Stimulated activated CD8-positive, alpha-beta memory T cell treated with anti-CD3 and anti-CD28 coated beads, Interleukin-15, amount 100 ng/mL, for 24 hours (primary cell): ENCODE measurements at places on chromosomes 16 and 17.

DNA sequence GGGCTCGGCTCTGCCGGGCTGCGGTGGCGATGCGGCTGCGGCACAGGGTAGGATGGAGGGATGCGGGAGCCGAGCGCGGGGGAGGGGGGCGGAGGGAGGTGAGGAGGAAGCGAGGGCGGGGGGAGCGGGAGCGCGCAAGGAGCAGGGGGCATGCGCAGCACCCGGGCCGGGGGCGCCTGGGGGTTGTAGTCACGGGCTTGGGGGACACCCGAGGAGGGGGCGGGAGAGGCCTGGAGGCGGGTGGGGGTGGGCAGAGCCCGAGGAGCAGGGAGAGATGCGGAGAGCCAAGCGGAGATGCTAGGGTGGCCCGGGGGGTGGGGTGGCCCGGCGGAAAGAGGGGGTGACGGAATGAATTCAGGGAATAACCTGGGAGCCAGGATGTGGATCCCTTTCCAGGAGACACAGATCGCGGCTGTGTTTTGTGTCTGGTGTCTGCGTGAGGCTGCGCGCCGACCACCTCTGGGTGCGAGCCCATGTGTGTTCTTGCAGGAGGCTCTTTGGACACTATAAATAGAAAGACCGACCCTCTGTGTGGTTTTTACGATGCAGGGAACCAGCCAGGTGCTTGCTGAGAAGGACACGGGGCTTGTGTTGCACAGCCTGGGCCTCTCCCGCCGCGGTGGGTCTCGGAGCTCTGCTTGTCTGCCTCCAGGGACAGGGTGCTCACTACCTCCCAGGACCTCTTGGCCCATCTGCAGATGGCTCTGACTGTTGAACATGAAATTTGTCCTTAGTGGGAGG lies at the start of gene STX1B:
STX1B (minus strand) TSS at position 54 of the 741 bp plus-strand sequence. CDS start 242 bp downstream, outside the sequence.
- DNase-seq: no peak

GRCh38 chr16:24700549-24701392 lies 28.7 kb upstream of the TNRC6A start:
- no peak for DNase-seq

- DNase-seq: no peak
Observed at GRCh38 chr17:75571197-75571884, 16.3 kb upstream of the MYO15B start.

DNA sequence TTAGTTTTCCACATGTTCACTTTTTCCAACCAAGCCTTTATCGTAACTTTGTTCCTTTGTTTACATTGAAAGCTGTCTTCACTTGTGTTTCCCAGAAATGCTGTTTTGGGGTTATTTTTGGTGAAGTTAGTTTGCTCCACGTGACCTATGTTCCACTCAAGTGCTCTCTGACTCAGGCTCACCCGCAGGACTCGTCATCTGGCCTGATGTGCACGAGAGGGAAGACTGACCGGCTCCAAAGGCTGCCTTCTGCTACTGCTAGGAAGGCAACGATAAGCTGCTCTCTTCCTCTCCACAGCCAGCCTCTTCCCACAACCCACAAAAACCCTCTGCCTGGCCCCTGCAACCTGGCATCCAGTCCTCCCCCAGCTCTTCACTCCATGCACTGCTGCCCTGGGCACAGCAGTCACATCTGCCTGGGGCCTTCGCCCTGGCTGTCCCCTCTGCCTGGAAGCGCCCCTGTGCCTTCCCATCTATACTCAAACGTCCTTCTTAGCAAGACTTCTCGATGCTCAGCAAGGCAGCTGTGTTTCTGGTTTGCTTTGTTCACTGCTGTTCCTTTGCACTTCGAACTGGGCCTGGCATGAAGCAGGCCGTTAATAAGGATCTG lies 28.0 kb downstream of the ZCCHC14 start:
- DNase-seq: no peak

- DNase-seq: no peak
Observed at GRCh38 chr16:10987361-10988163, 43.2 kb downstream of the CLEC16A start.

- no peak for DNase-seq
Observed at GRCh38 chr17:77943971-77944370, 14.5 kb upstream of the TNRC6C start.

GRCh38 chr16:83561876-83562275 lies 245.9 kb upstream of the HSBP1 start:
- DNase-seq: no peak

- no peak for DNase-seq
Observed at GRCh38 chr17:77132411-77133086, 8.2 kb upstream of the SEC14L1 start.

- DNase-seq: no peak
Observed at GRCh38 chr17:83013779-83014117, 65.7 kb upstream of the METRNL start.

- no peak for DNase-seq
Observed at GRCh38 chr16:70553645-70554044, 30.0 kb downstream of the SF3B3 start.

GRCh38 chr17:48175692-48176470 lies 68.3 kb downstream of the SNX11 start:
- DNase-seq: no peak

- DNase-seq: no peak
Observed at GRCh38 chr17:27920569-27920968, 27.4 kb upstream of the LYRM9 start.

GRCh38 chr17:2704890-2705248 lies 6.7 kb downstream of the CLUH start:
- DNase-seq: no peak
